ENCODE measurements at places on chromosomes 4 and X.
A peak's percentile ranks its signal among the peaks of the same experiment; 100 is the strongest.

DNA sequence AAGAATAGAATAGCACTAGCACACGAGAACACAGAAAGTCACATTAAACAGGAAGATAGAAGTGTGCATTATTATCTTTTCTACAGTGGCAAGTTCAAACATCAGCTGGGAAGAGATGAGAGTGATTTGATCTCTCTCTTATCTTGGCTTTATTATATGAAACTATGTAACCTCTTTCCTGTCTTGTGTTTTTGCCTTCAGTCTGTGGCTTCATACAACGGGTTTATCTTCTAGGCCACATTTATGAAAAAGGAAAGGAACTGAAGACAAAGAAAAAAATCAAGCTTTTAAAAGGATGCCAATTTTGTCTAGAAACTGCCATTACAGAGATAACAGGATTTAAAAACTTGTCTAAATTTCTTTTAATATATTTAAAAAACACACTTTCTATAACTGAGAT, 983.6 kb downstream of the RPA4 start:
- DNase-seq, result no peak

DNA sequence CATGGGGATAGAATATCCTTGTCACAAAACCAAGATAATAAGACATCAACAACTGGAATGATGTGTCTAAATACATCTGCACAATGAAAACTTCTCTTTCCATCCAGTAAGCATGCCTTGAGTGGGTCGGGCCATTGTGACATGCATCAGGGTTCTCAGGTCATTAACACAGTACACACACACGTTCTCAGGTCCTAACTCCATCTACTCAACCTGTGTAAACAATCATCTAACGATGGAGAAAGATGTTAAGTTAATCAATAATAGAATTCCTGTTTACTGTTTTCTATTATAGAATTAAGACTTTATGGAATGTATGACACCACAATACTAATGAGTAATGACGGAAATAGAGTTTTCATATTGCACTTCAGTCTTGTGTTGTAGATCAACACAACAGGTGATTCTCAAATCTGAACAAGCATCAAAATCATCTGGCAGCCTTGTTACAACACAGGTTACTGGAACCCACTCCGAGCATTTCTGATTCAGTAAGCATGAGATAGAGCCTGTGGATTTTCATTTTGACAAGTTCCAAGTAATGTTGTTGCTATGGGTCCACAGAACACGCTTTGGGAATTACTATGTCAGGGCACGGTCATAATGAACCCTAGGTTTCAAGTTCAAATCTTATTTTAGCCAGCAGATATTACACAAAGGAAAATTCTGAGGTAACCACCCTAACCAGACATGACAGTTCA, 315.8 kb upstream of the TEX13C start:
- DNase-seq, result no peak

GRCh38 chr4:158857951-158858350, 89.1 kb downstream of the FNIP2 start:
- no peak for DNase-seq

DNA sequence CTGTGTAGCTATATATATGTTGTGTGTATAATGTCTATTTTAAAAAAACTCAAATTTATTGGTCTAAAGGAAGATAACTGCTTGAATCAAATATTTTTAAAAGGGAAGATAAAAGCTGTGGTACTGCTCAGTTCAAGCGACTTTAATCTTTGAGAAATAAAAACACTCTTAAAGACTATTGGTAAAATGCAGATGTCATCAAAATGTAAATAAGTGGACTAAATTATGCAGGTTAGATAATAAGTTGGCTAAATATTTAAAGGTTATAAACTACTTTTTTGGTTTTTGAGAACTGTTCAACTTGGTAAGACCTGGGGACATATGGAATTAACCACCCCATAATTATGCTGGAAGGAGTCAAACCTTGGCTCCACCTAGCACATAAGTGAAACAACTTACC, 144.7 kb upstream of the ITM2A start:
- no peak for DNase-seq

GRCh38 chr4:185920171-185920570, 108.2 kb upstream of the SORBS2 start:
- no peak for DNase-seq

GRCh38 chr4:34417160-34417559, 1827.2 kb downstream of the ARAP2 start:
- no peak for DNase-seq

DNA sequence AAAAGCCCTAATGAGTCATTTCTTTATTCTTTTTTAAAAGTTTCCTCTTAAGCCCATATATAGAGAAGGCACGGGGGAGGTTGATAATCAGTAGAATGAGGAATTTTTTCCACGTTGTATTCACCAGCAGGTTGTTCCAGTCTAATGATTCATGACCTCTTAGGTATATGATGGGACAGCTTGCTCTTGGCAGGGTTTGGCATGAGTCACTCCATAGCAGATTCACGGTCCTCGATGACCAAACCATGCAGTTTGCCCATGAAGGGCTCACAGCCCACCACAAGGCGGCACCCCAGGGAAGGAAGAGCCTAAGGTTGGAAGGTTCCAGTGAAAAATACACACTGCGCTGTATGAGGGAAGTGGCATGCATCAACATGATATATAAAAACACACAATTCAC, 623.8 kb upstream of the DIPK2B start:
- DNase-seq, result peak; percentile 90

- no peak for DNase-seq
Observed at GRCh38 chr4:159505266-159505975, 402.5 kb downstream of the RAPGEF2 start.

GRCh38 chr4:168421671-168422070, 58.6 kb downstream of the DDX60L start:
- peak; percentile 43 for DNase-seq

DNA sequence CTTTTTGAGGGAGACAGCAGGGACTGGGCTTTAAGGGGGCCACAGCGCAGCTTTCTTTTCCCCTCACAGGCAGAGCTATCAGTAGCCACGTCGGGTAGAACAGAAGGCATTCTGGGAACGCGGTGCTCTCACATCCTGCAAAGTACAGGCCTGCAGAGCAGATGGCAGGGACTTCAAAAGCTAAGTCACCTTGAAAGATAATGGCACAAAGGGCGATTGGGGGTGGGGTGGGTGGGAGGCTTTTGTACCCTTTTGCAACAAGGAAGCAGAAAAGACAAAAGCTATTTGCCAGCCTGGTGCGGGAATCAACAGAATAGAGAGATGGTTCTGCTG, 93.9 kb downstream of the PHKA2 start:
- no peak for DNase-seq

DNA sequence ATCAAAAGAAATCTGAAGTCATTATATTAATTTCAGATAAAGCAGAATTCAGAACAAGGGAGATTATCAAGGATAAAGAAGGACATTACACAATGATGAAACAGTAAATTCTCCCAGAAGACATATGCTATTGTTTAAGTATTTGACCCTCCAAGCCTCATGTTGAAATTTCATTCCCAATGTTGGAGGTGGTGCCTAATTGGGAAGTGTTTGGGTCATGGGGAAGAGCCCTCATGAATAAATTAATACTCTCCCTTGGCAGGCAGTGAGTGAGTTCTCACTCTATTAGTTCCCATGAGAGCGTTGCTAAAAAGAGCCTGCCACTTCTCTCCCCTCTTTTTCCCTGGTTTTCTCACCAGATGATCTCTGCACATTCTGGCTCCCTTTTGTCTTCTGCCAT, 249.9 kb upstream of the GRIA3 start:
- no peak for DNase-seq

DNA sequence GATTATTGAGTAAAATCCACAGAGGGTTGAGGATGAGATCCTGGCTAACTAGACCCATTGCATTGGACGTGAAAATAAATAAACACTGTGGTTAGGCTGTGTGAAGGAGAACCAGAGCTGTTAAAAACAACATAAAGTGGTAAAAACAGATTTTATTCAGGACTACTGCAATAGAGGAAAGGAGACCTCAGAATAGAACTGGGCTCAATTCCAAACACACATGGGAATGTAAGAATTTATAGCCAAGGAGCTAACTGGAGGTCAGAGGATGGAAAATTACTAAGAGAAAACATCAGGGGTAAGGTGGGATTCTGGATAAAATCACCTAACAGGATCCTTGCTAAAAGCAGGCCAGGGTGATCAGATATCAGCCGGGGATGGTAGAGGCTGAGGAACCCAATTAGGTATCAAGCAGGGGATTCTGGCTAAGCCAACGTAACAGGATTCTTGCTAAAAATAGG, 112.4 kb downstream of the RNF150 start:
- DNase-seq, result no peak

- no peak for DNase-seq
Observed at GRCh38 chr4:8028884-8029568, 89.4 kb upstream of the AFAP1 start.

- DNase-seq, result peak; percentile 74
Observed at GRCh38 chrX:134718105-134718965, 60.1 kb upstream of the PLAC1 start.

- DNase-seq, result no peak
Observed at GRCh38 chr4:181970366-181970765, 272.8 kb upstream of the TENM3 start.

- no peak for DNase-seq
Observed at GRCh38 chr4:185502386-185502785, 30.9 kb upstream of the CCDC110 start.

- peak; percentile 80 for DNase-seq
Observed at GRCh38 chrX:8607326-8607725, 124.6 kb downstream of the ANOS1 start.

GRCh38 chr4:150382028-150382427, 199.9 kb upstream of the MAB21L2 start:
- DNase-seq, result no peak

DNA sequence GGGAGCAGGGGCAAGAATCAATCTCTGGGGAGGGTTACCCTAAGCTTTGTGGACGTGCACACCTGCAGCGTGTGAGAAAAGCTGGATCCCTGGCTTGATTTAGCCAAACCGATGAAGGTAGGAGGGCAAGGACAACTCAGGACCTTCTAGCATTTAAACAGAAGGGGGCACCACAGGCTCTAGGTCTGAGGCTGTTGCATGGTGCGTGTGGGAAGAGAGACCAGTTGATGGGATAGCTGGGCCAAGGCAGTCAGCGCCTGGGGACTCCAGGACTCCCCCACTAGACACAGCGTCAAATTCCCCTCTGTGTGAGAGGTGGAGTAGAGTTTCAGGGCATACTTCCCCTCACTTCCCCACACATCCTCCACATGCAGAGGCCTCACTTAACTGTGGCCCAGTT, 4.3 kb downstream of the GABRQ start:
- DNase-seq, result peak; percentile 2

DNA sequence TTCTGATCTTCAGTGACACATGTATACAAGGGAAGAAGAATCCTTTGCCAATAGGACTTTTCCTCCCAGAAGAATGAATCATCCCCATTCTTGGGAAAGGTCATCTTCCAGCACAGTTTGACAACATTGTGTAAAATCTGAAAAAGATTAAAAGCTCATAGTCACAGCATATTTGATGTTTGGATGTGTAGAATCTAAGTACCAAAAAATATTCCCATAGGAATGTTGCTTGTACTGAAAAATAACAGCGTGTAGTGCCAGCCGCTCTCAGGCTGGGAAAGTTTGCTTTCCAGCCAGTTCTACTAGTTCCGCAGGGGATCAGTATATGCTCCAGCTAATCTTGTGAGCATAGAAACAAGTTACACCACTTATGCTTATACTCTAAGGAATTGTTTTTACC, 74.7 kb upstream of the IL13RA1 start:
- no peak for DNase-seq

- DNase-seq, result no peak
Observed at GRCh38 chrX:118493653-118494297, 1.8 kb upstream of the DOCK11 start.

- DNase-seq, result no peak
Observed at GRCh38 chrX:38484607-38485498, 76.5 kb upstream of the TSPAN7 start.

DNA sequence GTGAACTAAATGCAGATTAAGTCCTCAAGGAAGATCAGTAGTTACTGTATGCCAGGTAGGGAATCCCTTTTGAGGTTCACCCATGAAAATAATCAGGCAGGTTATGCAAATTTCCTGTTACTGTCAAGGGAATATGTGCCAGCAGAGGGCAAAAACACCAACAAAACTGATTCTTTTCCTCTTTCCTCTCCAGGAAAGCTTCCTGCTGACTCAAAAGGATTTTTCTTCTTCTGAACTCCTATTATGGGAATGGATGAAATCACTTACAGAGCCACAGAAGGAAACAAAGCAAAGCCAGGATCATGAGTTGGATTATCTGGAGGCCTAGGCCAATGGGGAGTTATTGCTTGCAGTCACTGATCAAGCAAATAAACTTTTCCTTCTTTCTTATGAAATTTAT, 49.7 kb downstream of the TMPRSS11F start:
- no peak for DNase-seq

- no peak for DNase-seq
Observed at GRCh38 chr4:126899331-126899801, 733.4 kb upstream of the INTU start.

DNA sequence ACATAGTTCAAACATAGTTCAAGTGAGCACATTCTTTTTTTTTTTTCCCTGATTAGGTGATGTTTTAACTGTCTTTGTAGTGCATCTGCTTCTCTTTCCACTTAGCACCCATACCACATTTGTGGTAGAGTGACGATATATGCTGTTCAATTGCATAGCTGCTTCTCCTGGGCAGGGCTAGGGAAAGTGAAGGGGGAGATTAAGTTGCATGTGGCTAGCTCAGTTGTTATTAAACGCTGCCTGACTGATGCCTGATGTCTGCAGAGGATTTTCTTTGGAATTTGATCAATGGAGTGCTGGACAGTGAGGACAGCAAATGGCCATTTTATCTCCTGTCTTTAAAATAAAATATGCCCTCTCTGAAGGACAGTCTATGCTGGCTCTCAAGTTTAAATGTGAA, 63.7 kb downstream of the ANK2 start:
- no peak for DNase-seq

DNA sequence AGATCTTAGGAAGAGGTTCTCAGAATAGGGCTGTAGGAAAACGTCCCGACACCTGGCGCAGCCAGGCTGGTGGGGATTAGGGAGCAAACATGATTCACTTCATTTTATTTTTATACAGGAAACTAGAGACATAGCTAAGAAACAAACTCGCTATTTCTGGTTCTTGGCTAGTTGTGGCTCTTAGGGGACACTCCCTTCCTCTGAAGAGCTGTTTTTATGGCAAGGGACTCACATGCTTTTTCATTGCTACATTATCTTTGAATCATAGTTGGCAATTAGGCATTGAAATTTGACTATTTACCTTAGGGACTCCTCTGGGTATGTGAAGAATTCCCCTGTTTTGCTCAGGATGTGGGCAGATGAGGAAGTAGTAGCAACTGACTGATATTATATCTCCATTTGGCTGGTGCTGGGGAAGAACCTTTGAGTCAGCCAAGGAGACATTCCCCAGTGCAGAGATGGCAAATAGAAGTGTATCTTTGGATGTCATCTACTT, 174.5 kb downstream of the SMIM20 start:
- peak; percentile 39 for DNase-seq

DNA sequence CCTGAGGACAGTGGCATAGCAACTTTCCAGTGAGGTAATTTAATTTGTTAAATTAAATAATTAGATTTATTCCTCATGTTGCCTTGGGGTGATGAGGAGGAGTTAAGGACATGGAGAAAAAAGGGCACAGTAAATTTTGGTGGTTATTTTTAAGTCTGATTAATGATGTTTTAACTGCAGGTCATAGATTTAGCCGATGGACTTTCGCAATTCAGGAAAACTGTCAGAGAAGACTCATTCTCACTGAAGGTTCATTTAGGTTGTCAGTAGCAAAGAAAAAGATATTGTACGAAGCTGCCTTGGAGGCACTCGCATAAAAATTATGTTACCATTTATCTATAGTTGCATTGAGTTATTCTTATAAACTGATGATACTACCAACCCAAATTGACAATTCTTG, 164.2 kb upstream of the PITX2 start:
- DNase-seq, result no peak
